IPS-NIHi11 (cell line): ENCODE measurements at places on chromosomes 2 and 18.

GRCh38 chr2:12075603-12076002 lies 329.2 kb downstream of the LPIN1 start:
- DNase-seq = no peak

GRCh38 chr2:19955544-19956422 lies 34.1 kb downstream of the WDR35 start:
- peak; percentile 83 for DNase-seq

GRCh38 chr2:164721430-164721829 lies 100.1 kb upstream of the GRB14 start:
- no peak for DNase-seq

GRCh38 chr2:106827158-106827557 lies 58.8 kb downstream of the ST6GAL2 start:
- DNase-seq = no peak

DNA sequence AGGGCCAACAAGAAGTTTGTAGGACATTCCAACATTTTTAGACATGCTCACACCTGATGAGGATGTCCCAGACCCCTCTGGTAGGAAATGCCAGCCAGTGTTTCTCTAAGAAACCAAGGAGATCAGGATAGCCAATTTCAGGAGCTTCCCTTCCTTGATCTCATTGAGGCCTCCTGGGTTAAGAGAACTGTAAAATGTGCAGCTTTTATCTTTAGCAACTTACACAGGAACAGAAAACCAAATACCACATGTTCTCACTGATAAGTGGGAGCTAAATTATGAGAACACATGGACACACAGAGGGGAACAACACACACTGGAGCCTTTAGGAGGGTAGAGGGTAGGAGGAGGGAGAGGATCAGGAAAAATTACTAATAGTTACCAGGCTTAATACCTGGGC lies 99.6 kb upstream of the MAP2 start:
- DNase-seq = no peak

- no peak for DNase-seq
These were observed 92.7 kb downstream of the FAM124B start for GRCh38 chr2:224309176-224309575.

- DNase-seq = no peak
These were observed 8.2 kb upstream of the GAREM2 start for GRCh38 chr2:26164641-26165211.

DNA sequence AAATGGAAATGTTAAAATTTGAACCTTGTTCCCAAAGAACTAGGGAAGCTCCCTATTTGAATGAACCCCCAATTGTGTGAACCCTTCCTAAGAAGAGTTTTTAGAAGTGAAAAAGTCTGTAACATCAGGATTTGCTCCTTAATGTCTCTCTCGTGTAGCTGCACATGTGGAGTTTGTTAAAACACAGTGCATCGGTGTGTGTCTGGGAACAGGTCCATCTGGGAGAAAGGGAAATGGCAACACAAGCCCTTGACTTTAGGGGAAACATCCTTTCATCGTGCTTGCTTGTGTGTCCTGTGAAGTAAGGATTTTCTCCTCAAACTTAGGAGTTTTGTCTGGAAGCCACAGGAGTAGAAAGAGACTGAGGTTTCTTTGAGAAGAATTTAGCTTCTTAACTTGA lies 203.9 kb downstream of the PRKCE start:
- no peak for DNase-seq

- DNase-seq = no peak
These were observed 44.8 kb upstream of the ANKRD62 start for GRCh38 chr18:12048827-12049175.

DNA sequence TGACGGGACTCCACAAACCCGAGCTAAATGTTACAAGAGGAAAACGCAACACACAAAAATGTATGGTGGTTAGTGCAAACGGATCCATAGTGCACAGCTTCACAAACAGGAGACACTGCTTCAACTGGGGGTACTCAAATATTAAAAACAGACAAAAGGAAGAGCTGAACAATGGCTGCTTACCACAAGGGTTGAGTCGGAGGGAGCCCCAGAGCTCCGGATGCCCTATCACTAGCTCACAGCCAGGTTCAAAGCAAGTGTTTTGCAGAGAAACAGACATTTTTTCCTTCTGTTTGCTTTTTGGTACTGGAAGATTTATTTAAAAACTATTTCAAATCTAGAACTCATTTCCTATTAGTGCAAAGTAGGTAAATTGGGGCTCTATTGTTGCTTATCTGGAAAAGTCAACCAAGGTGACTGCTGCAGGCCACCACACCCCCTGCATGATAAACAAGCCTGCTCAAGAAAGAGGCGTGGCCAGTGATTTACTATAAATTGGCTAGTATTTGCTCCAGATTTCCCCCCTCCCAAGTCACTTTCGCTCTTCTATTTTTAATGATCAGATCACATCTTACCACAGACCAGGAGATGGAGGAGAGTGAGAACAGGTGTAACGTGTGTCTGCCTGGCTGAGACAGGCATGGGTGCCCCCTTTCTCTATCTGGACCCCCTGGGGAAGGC lies 46.5 kb downstream of the ZAP70 start:
- DNase-seq = no peak

- no peak for DNase-seq
These were observed 17.6 kb downstream of the ADAM17 start for GRCh38 chr2:9538000-9538507.

DNA sequence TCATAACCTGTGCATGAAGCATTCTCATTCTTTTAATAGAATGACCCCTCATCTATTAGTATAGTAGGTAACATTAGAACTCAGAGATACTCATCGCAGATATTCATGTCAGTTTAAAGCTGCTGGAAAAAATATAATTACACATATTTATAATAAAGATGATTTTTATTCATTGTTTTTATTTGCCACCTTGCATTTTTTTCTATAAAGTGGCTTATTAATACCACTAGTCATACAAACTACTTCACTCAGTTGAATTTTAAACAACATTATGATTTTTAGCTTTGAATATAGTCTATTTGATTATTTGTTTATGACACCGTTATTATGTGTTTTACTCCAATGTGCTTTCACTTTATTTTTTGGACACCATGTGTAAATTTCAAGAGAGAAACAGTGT lies 23.9 kb upstream of the GULP1 start:
- no peak for DNase-seq

GRCh38 chr18:35027206-35027605 lies 14.0 kb upstream of the MAPRE2 start:
- no peak for DNase-seq

- no peak for DNase-seq
These were observed 115.0 kb downstream of the STK39 start for GRCh38 chr2:168132389-168132788.

DNA sequence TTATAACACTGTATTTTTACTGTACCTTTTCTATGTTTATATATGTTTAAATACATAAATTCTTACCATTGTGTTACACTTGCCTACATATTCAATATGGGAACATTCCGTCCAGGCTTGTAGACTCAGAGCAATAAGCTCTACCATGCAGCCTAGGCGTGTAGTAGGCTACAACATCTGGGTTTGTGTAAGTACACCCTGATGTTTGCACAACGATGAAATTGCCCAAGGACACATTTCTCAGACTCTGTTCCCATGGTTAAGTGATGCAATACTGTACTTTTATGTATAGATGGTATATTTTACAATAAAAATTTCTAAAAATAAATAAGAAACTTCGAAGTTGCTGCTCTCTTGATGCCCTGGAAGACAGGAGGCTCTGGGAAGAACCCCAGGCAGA lies 38.4 kb downstream of the YPEL5 start:
- DNase-seq = no peak

DNA sequence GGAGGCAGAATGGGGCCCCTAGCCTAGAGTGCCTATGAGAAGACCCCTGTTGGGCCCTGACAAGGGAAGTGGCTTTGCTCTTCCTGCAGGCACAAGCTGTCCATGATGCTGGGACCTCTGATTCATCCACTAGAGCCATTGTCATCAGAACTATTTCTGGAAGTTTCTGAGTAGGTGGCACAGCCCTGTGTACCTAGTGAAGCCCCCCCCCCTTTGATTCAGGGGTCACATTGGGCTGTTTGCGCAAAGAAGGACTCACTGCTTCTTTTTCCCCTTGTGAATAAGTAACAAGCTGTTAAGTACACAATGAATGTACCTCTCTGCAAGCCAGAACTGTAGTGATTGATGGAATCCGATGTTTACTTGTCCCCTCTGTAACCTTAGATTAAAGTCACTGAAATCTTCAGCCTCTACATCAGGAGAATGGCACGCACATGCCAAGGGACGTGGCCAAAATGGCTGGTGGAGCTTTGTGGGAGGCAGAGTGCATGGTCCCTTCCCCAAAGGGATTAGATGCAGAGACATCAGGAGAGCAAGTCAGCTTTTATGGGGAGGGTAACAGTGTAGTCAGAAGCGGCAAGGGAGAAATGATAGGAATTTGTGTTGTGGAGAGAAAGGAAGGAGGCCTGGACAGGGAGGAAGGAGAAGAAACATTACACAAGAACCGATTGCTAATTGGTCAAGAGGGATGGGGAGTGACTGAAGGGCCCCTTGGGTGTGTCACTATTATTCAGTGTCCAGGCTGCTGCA lies 267.6 kb upstream of the RAB12 start:
- DNase-seq = no peak

GRCh38 chr2:171793691-171794678 lies 100.1 kb downstream of the SLC25A12 start:
- DNase-seq = no peak
